T-helper 17 cell (primary cell): ENCODE measurements at places on chromosomes 1 and 21.
A peak's percentile ranks its signal among the peaks of the same experiment; 100 is the strongest.

DNA sequence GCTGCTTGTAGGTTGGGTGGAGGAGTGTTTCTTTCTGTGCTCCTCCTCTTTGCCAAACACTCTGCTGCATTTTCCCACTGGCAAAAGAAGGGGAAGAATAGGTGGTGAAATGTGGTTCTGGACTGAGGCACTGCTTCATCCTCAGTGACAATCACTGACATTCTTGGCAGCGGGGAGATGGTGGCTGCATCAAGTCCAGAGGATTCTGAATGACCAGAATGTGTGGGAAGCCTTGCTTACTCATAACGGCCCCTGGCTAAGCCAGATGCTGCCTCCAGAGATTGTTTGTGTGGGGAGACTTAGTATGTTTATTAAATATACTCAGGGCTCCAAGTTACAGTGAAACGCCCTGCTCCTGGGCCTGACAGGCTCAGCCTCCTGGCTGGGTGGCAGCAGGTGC is 160.3 kb downstream of the CACNA1E start:
- DNase-seq: no peak

- no peak for DNase-seq
Measured at GRCh38 chr1:168391851-168392681, 111.4 kb downstream of the TBX19 start.

- no peak for DNase-seq
Measured at GRCh38 chr1:180366371-180367068, 135.9 kb downstream of the ACBD6 start.

- DNase-seq: no peak
Measured at GRCh38 chr1:235045921-235046601, 82.6 kb downstream of the TOMM20 start.

DNA sequence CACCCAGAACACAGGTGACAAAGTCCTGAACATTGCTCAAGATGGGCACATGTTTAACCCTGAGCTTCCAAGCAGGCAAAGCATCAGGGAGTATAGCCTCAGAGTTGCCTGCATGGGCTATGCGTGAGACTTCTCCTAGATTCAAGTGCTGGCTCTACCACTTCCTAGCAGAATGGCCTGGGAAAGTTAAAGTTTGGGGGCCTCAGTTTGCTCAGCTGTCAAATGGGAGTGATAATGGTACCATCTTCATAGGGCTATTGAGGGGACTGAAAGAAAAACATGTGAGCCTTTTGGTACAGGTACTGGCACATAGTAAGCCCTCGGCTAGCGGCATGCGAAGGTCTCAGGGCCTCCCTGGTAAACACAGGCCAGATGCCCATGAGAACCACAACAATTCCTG is 28.0 kb upstream of the SMIM12 start:
- DNase-seq: no peak

DNA sequence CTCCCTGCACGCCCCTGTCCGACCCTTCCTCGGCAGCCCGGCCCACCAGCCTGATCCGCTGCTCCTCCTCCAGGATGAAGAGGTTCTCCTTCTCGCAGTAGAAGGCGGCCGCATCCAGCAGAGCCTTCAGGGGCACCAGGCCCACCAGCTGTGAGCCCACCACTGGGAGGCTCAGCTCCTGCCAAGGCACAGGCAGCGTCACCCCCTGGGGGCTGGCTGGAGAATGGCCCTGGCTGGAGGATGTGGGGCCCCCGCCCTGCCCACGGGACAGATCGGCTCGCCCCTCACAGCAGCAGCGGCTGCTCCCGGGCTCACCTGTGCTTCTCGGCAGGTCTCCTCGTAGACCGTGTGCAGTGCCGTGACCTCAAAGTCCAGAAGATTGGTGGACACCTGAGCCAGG is 5.3 kb downstream of the FTCD start:
- peak; percentile 5 for DNase-seq

GRCh38 chr1:26021647-26022403 is at the start of gene EXTL1:
TSS of gene EXTL1 (plus strand) at chr1:26021775. CDS start at chr1:26022647, 872 bp downstream.
- no peak for DNase-seq

DNA sequence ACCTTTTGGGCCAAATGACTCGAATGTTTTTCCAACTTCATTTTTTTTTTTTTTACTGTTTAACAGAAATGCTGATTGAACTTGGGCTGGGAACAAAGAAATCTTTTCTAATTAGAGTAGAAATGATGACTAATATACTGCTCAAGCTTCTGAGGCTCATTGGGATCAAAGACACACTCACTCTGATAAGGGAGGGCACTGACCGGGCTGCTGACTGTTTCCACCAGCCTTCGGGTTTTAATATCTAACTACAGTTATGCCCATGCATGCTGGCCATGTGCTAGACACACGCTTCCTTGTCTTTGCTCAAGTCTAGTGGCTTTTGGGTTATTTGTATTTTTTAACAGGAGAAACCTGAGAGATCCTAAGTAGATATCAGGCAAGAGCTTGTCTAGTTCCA is 16.8 kb downstream of the ZBTB18 start:
- no peak for DNase-seq

DNA sequence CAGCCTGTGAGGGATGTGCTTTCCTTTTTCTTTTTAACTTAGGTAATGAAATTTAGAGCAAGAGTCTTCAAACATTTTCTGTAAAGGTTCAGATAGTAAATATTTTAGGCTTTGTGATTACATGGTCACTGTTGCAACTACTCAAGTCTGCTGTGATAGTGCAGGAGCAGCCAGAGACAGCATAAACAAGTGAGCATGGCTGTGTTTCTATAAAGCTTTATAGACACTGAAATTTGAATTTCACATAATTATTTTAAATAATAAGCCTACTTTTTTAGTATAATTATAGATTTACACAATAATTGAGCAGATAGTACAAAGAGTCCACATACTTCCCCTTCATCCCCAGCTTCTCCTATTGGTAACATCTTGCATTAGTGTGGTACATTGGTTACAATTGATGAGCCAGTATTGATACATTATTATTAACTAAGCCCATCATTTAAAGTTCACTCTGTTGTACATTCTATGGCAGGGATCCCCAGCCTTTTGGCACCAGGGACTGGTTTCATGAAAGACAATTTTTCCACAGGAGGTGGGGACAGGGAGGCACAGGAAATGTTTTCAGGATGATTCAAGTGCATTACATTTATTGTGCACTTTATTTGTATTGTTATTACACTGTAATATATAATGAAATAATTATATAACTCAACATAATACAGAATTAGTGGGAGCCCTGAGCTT is 3.0 kb downstream of the ATF6 start:
- DNase-seq: no peak

GRCh38 chr1:116570358-116571214 is at the start of gene CD58:
TSS of gene CD58 (minus strand) at chr1:116571026. CDS start at chr1:116570972, 54 bp downstream.
- peak; percentile 78 for DNase-seq

DNA sequence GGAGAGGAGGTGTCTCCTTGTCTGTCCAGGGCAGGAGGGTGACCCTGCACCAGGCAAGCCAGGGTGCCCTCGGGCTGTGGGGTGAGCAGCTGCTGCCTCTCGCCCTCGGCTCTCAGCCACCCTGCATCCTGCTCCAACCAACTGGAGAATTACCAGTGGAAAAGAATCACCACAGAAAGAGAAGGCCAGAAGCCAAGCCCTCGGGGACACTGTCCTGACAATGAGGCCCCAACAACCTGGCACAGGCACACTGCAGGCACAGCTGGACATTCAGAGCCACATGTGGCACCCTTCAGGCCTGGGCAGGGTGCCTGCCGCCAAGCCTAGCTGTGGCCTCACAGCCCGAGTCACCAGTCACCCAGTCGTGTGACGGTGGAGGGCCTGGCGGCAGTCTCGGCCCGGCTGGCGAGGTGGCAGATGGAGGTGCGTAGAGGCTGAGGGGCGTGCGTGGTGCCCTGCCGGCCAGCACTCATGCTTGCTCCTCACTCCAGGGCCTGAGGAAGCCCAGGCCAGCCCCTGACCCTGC is 12.0 kb downstream of the MEGF6 start:
- DNase-seq: no peak

- no peak for DNase-seq
Measured at GRCh38 chr1:86965827-86966182, 51.4 kb downstream of the HS2ST1 start.

DNA sequence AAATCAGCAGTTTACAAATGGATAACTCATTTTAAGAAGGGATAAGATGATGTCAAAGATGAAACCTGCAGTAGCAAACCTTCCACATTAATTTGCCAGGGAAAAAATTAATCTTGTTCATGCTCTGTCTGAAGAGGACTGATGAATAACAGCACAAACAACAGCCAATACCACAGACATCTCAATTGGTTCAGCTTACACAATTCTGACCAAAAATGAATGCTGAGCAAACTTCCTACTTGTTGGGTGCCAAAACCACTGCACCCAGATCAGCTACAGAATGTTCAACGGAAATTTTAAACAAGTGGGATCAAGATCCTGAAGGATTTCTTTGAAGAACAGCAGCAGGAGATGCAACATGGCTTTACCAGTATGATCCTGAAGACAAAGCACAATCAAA is 98.3 kb downstream of the COQ8A start:
- DNase-seq: no peak

- no peak for DNase-seq
Measured at GRCh38 chr1:22860883-22861385, 111.7 kb downstream of the LACTBL1 start.

- no peak for DNase-seq
Measured at GRCh38 chr1:183831311-183831710, 26.4 kb downstream of the RGL1 start.

DNA sequence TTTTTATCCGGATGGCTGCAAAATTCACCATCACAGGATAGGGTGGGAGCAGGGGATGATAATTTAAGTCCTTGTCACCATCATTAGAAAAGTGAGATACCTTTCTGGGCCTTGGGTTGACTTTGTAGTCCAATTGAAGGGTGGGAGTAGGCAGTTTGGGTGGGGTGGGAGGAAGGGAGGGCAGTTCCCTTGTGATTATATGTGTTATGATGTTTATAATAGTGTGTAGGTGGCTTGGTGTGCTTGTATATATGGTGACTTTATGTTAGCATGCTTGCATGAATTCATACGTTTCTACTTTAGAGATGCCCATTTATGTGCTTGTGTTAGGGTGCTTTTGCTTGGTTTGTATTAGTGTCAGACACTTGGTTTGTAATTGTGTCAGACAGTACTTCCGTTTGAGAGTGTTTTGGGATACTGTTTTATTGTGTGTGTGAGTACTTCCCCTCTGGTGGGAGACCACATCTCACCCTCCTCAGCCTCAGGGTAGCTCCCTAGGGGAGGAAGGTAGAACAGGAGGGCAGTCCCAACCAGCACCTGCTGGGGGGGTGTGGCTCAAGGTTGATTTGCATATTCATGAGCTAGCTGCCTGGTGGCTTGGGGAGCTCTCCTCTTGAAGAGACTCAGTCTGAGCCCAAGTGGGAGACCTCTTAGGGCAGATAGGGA is 6.3 kb upstream of the POU3F1 start:
- no peak for DNase-seq

DNA sequence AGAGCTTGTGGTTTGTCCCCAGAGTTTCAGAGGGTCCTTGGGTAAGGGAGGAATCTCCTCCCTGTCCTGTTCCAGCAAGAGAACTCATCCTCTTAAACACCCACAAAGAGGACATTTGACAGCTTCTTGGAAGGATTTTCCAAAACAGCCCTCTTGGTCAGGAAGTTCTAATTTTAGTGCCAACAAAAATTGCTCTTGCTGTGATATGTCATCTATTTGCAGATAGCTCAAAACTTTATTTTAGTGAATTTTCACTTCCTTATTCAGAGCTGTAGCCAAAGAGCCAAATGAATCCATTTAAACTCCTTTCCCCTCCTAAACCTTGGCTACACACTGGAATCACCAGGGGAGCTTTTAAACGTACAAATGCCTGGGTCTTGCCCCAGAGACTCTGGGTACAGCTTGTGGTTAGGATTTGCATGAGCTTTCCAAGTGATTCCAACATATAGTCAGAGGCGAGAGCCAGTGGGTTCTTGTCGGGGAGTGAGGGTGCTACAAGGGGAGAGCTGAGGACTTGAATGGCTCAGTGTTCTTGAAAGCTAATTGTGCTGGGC is 11.8 kb upstream of the RASSF5 start:
- no peak for DNase-seq

- no peak for DNase-seq
Measured at GRCh38 chr1:80359666-80360065, 1353.1 kb upstream of the ADGRL4 start.

DNA sequence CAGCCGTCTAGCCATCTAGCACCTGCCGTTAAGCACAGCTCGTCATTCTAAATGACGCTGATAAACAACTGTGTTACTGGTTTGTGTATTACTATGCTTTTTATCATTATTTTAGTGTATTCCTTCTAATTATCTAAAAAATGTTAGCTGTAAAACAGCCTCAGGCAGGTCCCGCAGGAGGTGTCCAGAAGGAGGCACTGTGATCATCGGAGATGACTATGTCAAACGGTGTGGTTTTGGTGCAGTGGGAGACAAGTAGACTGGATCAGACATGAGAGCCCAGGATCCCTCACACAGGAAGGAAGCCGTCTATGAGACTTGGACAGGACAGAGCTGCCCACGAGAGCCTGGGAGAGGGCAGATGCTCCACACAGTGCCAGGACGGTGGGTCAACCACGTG is 55.3 kb upstream of the COL6A1 start:
- no peak for DNase-seq

DNA sequence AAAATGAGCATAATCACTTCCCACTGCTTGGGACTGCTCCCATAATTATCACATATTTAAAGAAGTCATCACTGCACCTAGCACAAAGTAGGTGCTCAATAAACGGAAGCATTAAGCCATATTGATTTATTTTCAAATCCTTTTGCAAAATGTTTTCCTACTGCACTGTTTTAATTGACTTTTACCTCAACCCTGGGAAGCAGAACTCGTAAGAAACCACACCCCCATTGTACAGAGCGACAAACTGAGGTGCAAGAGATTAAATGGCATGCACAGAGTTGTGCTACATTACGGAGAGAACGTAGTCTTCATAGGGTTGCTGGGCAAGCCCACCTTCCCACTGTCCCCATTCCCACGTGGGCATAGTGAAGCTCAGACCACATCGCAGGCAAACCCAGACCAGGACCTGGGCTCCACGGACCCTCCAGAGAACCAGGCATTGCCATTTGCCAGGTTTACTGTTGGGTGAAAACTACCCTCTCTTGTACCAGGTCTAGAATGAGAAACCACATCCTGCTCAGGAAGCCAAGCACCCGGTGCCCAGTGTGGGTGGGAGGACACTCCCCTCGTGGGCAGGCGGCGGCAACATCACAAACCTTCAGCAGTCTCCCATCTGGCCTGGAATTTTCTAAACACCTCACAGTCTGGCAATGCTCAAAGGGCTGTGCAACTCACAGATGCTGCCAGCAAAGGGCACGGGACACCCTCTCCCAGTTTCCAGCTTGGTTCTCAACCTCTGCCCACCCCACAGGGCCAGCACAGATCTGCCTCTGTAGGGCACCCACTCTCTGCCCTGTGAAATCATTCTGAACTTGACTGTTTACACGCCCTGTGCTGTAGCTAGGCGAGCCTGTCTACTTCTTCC is 8.2 kb downstream of the IFFO2 start:
- DNase-seq: peak; percentile 47

- no peak for DNase-seq
Measured at GRCh38 chr1:206809504-206810084, 37.3 kb upstream of the IL10 start.

GRCh38 chr1:154629061-154629674 is 21.2 kb upstream of the ADAR start:
- no peak for DNase-seq

- DNase-seq: no peak
Measured at GRCh38 chr1:222071387-222071786, 329.5 kb upstream of the DUSP10 start.

GRCh38 chr1:63190171-63190570 is 132.2 kb upstream of the FOXD3 start:
- no peak for DNase-seq
